Dorsolateral prefrontal cortex (tissue), 122 donors: ENCODE measurements at places on chromosomes 4 and X. TPM values are rescaled to one million over a fixed set of nuclear protein-coding genes. Genes with fewer than 3 reads are reported as not detected.

The POLN gene
- total RNA-seq: 21.3 TPM

The MAGEC3 gene
- total RNA-seq: 2.7 TPM

The FAM47A gene
- not detected for total RNA-seq

The DNAJB14 gene
- 98.3 TPM for total RNA-seq

The ACSL4 gene
- 75.7 TPM for total RNA-seq

The NUDT9 gene
- 35.4 TPM for total RNA-seq
